Activated CD8-positive, alpha-beta memory T cell treated with anti-CD3 and anti-CD28 coated beads for 1 hour (primary cell): ENCODE measurements at places on chromosomes 6 and 20.
A peak's percentile ranks its signal among the peaks of the same experiment; 100 is the strongest.

DNA sequence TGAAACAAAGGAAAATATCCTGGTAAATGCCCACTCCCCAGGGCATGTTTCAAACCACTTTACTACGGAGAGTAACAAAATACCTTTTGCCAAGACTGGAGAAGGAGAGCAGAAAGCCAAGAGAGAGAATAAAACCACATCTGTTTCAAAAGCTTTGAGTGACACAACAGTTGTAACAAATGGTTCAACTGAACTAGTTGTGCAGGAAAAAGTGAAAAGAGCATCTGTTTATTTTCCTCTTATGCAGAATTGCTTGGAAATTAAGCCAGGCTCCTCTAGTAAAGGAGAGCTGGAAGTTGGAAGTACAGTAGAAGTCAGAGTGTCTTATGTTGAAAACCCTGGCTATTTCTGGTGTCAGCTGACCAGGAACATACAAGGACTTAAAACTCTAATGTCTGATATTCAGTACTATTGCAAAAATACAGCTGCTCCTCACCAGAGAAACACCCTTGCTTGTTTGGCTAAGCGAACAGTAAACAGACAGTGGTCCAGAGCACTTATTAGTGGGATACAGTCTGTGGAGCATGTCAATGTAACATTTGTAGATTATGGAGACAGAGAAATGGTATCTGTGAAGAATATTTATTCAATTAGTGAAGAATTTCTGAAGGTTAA lies 2.6 kb downstream of the TDRD6 start:
- no peak for DNase-seq

DNA sequence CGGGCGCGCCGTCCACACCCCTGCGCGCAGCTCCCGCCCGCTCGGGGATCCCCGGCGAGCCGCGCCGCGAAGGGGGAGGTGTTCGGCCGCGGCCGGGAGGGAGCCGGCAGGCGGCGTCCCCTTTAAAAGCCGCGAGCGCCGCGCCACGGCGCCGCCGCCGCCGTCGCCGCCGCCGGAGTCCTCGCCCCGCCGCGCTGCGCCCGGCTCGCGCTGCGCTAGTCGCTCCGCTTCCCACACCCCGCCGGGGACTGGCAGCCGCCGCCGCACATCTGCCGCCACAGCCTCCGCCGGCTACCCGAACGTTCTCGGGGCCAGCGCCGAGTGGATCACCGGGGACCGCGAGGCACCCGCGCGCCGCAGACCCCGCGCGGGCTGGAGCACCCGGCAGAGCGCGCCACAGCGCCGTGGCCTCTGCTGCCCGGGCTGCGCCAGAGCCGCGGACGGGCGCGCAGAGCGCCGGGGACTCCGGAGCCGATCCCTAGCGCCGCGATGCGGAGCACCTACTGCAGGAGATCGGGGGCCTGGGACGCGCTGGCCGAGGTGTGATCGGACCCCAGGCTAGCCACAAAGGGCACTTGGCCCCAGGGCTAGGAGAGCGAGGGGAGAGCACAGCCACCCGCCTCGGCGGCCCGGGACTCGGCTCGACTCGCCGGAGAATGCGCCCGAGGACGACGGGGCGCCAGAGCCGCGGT lies at the start of gene BMP2:
Gene BMP2, plus strand, starts transcription at position 151 of the 692 bp plus-strand sequence. CDS start 2,441 bp downstream, outside the sequence.
- no peak for DNase-seq

- no peak for DNase-seq
Measured at GRCh38 chr20:1286267-1287024, 20.4 kb downstream of the SNPH start.

DNA sequence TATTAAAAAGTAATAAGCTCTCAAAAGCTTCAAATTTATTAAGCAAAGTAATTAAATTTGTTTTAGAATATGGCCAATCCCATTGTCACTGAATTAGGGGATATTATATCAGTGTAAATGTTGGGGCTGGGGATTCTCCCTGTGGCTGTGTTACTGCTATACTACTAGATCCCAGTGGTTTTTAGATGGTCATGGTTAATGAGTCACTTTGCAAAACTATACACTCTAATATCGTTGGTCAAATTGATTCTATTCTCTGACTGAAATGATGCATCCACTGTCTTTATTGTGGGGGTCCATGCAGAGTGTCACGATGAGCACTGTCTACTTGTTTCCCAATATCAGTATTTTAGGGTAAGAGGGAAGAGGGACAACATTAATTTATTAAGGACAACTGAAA lies 336.9 kb upstream of the PREP start:
- DNase-seq = no peak

DNA sequence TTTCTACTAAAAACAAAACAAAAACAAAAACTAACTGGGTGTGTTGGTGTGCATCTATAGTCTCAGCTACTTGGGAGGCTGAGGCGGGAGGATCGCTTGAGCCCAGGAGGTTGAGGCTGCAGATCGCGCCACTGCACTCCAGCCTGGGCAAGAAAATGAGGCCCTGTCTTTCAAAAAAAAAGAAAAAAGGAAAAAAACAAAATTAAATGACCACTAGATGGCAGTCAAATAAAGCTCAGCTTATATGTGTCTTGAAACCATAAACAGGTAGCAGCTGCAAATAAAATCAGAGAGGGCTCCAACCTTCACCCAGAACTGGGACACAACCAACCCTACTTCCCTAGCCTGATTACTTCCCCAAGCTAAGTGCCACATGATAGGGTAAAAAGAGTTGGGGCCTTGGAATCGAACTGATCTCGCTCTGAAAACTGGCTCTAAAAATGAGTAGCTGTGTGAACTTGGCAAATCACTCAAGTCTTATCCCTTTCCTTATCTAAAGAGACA lies 67.1 kb upstream of the ADGRF4 start:
- no peak for DNase-seq

- DNase-seq = no peak
Measured at GRCh38 chr20:37880726-37881591, 22.0 kb upstream of the VSTM2L start.

DNA sequence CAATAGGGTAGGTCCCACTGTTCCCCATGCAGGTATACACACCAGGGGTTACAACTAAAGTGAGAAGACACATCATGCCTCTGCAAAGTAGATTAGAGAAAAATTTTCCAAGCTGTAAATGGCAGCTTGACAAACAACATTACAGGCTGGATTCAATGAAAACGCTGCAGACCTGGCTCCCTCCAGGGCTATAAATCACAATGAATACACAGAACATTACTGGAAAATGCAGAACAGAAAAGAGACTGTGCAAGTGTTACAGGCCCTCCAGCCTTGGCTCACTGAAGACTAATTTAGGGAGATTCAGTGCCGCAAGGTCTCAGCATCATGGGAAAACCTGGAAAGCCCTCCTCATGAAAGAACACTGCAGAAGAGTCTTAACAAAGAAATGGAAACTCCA lies 207.8 kb downstream of the KHDC1L start:
- DNase-seq = no peak

DNA sequence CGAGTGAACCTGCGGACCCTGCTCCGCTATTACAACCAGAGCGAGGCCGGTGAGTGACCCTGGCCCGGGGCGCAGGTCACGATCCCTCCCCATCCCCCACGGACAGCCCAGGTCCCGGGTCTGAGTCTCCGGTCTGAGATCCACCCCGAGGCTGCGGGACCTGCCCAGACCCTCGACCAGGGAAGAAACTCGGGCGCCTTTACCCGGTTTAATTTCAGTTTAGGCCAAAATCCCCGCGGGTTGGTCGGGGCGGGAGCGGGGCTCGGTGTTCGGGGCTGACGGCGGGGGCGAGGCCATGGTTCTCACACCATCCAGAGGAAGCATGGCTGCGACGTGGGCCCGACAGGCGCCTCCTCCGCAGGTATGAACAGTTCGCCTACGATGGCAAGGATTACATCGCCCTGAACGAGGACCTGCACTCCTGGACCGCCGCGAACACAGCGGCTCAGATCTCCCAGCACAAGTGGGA lies 46.9 kb upstream of the TRIM26 start:
- DNase-seq = no peak

- no peak for DNase-seq
Measured at GRCh38 chr6:63121166-63121565, 90.1 kb upstream of the FKBP1C start.

DNA sequence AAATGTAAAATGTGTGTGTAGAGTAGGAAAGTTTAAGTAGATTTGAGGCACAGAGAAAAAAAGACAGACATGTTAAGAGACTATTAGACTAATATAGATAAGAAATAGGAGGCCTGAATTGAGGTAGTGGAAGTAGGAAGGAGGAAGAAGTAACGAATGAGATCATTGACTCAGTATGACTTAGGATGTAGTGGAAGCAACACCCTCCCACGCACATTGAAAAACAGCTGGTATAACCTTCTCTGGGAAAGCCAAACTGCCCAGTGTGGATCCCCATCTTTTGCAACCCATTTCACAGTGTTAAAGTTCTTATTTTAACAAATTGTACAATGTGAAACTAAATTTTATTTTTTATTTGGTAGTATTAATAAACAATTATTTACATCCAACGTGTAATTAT lies 89.1 kb downstream of the GRIK2 start:
- no peak for DNase-seq

- DNase-seq = peak; percentile 14
Measured at GRCh38 chr20:19692685-19693119, 65.4 kb upstream of the RIN2 start.

- DNase-seq = no peak
Measured at GRCh38 chr6:41892921-41893564, 2.1 kb downstream of the USP49 start.

DNA sequence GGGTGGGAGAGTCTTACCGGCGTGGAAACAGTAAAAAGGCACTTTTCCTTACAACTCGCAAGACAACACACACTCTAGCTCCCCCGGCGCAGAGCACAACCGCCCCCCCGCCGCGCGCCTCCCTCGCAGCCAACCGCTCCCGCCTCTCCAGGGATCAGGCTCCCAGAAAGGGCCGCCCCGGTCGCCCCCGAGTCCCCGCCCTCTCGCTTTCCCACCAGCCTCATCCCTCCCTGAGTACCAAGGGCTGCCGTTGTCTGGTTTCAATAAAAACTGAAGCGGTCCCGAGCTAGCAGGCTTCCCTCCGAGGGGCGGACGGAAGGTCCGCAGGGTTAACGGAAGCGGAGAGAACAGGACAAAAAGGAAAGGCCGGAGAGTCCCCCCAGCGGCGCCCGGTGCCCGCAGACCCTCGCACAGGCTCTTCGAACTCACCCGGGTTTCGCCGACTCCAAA lies 804 bp downstream of the ELOVL5 start:
- DNase-seq = no peak
